ENCODE measurements at places on chromosomes 2 and 18.

- no peak for DNase-seq
Measured at GRCh38 chr2:78865667-78866066, 159.8 kb upstream of the REG3G start.

DNA sequence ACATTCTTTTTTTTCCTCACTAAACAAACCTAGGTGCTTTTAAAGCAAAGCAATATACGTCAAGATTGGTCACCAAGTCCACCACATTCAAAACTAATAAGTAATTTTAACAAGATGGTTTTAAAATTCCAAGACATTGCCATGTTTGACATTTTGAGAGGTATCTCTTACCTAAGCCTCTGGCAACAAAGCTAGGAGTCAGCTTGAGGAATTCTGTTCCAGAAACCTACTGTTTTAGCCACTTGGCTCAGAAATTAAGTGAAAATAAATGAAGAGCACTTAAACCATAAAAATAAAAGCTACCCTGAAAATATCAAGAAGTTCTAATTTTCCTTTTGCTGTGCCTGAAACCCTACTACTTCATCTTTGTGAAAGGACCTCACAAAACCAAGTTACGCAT lies 30.0 kb upstream of the CHMP3 start:
- DNase-seq: no peak

DNA sequence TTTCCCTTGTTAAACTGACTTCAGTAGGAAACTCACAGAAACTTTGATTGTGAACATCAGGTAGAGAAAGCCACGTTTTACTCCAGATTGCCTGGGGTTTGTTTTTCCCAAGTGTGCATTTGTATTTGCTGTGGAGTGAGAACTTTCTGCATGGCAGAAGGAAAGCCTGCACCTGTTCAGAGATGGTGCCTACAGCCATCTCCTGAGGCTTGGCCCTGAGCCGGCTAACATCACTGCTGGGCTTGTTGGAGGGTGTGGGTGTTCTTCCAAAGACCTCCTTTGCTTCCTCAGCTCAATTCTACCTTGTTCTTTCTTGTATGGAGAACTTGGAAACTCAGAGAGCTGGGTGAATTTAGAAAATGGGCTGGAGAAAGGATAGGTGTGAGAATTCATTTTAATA lies 16.1 kb downstream of the KCNS3 start:
- DNase-seq: no peak

DNA sequence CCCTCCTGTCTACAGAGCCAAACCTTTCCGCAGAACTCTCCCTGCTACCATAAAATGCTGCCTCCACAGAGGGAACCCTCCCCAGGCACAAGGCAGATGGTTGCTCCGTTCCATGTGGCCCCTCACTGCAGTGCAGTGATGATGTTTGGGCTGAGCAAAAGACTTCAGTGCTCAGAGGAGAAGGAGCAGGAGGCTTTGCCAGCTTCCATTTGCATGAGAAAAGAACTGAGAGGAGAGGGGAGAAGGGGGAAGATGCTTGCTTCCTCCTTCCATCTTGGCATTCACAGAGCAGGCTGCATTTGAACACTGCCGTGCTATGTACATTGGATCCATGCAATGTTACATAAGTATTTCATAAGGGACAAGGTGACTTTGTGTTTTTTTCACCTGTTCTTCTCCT lies 46.6 kb upstream of the TMEM200C start:
- DNase-seq: no peak

DNA sequence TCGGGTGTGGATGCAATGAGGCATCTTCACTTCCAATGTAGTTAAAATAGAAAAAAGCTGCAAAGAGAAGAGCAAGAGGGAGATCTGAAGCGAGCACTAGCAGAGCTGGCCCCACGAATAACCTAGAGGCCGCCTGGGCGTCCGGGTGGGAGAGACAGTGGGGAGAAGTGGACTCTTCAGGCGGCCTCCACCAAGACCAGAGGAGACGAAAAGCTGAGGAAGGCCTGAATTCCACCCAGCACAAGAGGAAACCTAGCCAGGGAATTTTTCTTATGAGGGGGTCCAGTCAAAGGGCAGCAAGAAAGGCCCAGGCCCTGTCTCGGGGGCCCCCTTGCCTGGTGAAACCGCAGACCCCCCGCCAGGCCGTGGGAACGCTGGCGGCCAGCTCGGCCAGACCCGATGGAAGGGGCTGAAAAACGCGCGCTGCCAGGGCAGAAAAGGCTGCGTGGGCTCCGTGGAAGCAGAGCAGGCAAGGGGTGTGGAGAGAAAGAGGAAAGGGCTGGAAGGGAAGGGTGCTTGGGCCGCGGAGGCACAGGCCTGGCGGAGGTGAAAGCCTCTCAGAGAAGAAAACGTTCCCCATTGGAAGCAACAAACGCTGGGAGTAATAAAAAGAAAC lies 69.2 kb downstream of the KCTD1 start:
- DNase-seq: no peak

DNA sequence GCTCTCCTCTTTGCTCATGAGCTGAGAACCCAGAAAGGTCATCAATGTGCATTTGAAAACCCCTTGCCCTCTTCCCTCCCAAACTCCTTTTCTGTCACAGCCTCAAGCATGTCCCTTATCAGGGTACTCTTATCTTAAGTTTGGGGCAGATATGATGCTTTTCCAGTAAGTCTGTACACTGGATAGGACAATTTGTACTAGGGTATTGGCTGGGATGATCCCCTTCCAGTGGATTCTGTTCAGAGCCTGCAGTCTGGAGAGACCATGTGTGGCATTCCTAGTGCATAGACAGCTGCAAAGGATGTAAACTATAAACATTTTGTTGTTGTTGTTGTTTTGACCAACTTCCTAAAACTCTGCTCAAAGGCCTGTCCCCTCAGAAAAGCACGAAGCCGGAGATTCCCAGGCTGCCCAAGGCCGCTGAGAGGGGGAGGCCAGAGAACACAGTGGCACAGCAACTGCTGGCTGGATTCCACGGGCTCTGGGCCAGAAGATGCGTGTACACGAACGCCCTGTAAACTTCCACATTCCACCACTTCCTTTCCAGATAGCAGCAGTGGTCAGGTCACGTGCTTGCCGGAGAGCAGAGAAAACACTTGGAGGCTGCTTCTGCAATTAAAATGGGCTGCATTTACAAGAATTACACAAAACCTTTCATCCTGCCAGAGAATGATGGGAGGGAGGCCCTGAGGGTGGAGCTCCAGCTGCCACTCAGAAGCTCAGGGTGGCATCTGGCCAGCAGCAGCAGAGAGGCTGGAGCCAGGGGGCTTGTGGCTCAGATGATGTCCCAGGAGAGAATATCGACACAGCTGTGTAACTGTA lies 42.1 kb downstream of the BMP10 start:
- DNase-seq: no peak

DNA sequence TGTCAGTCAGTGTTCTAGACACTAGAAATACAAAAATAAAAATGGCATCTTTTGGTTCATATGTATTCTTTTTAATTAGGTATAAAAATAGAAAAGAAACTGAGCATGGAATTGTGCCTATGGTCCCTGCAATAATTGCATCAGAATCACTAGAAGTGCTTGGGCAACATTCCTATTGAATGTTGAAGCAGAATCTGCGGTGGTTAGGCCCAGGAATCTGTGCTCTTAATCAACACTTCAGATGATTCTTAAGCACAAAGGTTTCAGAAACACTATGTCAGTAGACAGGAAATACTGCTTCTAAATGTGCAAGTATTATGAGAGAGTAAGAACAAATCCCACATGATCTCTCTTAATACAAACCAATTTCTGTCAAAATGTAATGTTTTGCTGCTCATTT lies 20.3 kb upstream of the RBBP8 start:
- no peak for DNase-seq

GRCh38 chr2:241734208-241734466 lies 293 bp upstream of the D2HGDH start:
- DNase-seq: no peak
